ENCODE measurements at places on chromosomes 12 and 14. TPM values are rescaled to one million over a fixed set of nuclear protein-coding genes. Genes with fewer than 3 reads are reported as not detected.

The TESPA1 gene
- 0.34 TPM for total RNA-seq

The TEAD4 gene
- 43.8 TPM for total RNA-seq

The KRT72 gene
- total RNA-seq, result 0.09 TPM

The PIWIL1 gene
- total RNA-seq, result not detected

The HNF1A gene
- 4.9 TPM for total RNA-seq

The ZBTB42 gene
- 7.8 TPM for total RNA-seq

The REP15 gene
- 0.51 TPM for total RNA-seq

DNA sequence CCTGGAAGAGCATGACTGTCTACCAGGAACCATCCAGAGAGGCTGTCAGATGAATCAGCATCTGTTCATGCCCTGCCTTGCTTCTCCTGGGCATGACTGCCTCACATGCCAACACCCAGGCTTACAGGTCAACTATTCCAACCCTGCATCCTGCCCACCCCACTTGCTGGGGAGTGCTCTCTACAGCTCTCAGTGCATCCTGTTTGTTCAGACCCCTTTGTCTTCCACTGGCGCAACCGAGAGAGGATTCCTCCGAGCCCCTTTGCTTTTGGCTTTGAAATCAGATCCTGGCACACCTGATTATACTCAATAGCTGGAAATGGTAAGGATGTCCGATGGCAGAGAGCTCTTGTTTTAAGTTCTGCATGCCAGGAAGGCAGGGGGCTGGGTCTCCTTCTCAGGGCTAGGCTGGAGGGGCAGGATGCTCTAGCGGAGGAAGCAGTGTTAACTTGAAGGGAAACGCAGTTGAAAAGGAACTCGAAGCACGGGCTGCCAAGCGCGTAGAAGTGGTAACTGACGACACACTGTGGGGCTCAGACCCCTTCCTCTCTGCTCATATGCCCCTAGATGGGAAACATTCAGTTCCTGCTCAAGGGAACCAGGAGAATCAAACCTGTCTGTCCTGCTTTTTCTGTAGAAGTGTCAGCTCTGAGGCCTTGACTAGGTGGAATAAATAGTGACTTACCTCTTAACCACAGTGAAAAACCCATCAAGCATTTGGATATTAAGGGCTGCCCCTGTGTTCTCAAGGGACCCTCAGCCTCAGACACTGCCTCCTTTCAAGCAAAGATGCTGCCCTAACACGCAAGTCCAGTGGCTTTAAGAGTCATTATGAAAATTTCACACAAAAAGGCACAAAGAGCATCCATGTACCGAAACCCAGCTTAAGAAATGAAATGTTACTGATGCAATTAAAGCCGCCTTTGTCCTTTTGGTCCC, 297.5 kb downstream of the ZFP36L1 start:
- no peaks in the 10 kb centered on the region for H3K27me3 ChIP-seq
- H3K4me1 ChIP-seq, result no peaks in the 10 kb centered on the region
- no peak overlapping the region for H3K27ac ChIP-seq
- no peak for DNase-seq
- no peak overlapping the region for H3K4me3 ChIP-seq
- H3K36me3 ChIP-seq, result no peaks in the 10 kb centered on the region

- DNase-seq, result no peak
- H3K36me3 ChIP-seq, result no peaks in the 10 kb centered on the region
- H3K4me1 ChIP-seq, result peaks cover 16% of the 10 kb centered on the region
- no peaks in the 10 kb centered on the region for H3K27me3 ChIP-seq
- H3K4me3 ChIP-seq, result peak overlapping the region; percentile 47
These were observed 1.2 kb downstream of the LPCAT3 start for GRCh38 chr12:7016958-7017571.

DNA sequence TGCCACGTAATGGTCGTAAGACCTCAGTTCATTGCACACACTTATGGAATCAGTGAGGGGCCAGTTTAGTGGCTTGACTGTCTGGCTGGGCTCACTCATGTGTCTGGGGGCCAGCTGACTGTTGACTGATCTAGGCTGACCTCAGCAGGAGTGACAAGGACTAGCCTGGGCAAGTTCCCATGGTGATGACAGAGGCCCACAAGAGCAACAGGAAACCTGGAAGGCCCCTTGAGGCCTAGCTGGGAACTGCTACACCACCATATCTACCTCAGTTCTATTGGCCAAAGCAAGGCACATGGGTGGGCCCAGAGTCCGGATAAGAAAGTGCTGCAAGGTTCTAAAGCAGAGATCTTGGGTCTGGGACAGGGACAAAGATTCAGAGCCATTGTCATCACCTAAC, 21.3 kb upstream of the RFLNA start:
- H3K4me3 ChIP-seq, result no peak overlapping the region

- H3K4me3 ChIP-seq, result no peak overlapping the region
- H3K27me3 ChIP-seq, result no peaks in the 10 kb centered on the region
- DNase-seq, result no peak
- H3K36me3 ChIP-seq, result no peaks in the 10 kb centered on the region
- H3K4me1 ChIP-seq, result no peaks in the 10 kb centered on the region
- peak overlapping the region; percentile 29 for H3K27ac ChIP-seq
These were observed 156.0 kb downstream of the TMTC3 start for GRCh38 chr12:88298014-88298682.

GRCh38 chr12:125989696-125990095, 924.5 kb downstream of the AACS start:
- no peak overlapping the region for H3K27ac ChIP-seq
- H3K36me3 ChIP-seq, result no peaks in the 10 kb centered on the region
- DNase-seq, result no peak
- no peaks in the 10 kb centered on the region for H3K27me3 ChIP-seq
- no peak overlapping the region for H3K4me3 ChIP-seq

DNA sequence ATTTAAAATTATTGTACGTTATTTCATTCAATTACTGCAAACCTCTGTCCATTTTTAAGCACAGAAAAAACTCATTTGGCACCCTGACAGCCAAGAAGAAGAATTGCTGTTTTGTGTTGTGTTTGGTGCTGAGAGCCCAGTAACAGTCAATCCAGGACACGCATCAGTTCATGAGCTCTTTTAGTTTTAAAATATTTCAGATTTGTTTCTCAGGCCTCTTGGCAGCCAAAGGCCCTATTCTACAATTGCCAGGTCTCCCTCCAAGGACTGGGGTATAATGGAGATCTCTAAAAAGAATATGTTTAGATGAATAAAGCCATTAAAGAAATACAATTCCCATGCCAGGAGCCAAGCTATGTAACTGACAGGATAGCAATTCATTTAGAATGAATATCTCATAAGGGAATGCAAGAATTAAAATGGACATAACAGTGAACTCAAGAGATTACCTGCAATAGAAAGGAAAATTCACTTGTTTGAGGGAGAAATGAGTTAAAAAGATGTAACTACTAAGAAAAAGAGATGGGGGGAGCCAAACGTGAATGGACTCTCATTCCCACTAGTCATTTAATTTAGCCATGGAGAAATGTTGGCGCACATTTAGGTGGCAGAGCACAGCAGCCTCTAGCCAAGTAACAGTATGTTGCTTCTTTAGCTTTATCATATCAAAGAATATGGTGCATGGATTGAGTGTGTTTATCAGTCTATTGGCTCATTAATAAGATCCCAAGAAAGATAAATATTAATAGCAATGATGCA, 140.6 kb upstream of the PELI2 start:
- no peaks in the 10 kb centered on the region for H3K36me3 ChIP-seq
- peak overlapping the region; percentile 62 for H3K27ac ChIP-seq
- peaks cover 3% of the 10 kb centered on the region for H3K4me1 ChIP-seq
- DNase-seq, result no peak
- H3K4me3 ChIP-seq, result no peak overlapping the region
- no peaks in the 10 kb centered on the region for H3K27me3 ChIP-seq

GRCh38 chr14:101179691-101180211, 276.2 kb upstream of the RTL1 start:
- H3K4me1 ChIP-seq, result no peaks in the 10 kb centered on the region
- H3K27ac ChIP-seq, result no peak overlapping the region
- DNase-seq, result no peak
- no peak overlapping the region for H3K4me3 ChIP-seq
- no peaks in the 10 kb centered on the region for H3K27me3 ChIP-seq

- H3K27ac ChIP-seq, result no peak overlapping the region
- H3K4me1 ChIP-seq, result no peaks in the 10 kb centered on the region
- H3K4me3 ChIP-seq, result no peak overlapping the region
- no peaks in the 10 kb centered on the region for H3K27me3 ChIP-seq
- H3K36me3 ChIP-seq, result no peaks in the 10 kb centered on the region
These were observed 29.6 kb upstream of the NTF3 start for GRCh38 chr12:5402009-5402935.

DNA sequence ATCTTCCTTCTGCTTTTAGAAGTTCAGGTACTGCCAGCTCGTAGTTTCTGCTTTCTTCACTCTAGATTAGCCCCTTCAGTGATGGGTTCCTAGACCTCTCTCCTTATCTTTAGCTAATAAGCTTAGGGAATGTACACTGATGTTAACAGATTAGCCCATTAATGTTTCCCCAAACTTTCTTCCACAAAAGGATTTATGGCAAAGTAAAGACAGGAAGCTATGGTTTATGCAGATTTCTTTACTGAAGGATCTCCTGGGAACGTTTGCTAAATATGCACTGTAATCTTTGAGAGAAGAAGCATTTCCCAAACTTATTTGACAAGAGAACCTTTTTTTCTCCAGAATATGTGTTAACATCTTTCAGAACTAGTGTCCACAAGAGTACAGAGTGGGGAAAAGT, 4.2 kb downstream of the SOCS4 start:
- H3K4me1 ChIP-seq, result peaks cover 10% of the 10 kb centered on the region
- no peak for DNase-seq
- H3K36me3 ChIP-seq, result no peaks in the 10 kb centered on the region
- no peak overlapping the region for H3K4me3 ChIP-seq
- no peak overlapping the region for H3K27ac ChIP-seq

- no peak overlapping the region for H3K4me3 ChIP-seq
- H3K27me3 ChIP-seq, result no peaks in the 10 kb centered on the region
These were observed 185.0 kb upstream of the NRXN3 start for GRCh38 chr14:77985211-77985615.

DNA sequence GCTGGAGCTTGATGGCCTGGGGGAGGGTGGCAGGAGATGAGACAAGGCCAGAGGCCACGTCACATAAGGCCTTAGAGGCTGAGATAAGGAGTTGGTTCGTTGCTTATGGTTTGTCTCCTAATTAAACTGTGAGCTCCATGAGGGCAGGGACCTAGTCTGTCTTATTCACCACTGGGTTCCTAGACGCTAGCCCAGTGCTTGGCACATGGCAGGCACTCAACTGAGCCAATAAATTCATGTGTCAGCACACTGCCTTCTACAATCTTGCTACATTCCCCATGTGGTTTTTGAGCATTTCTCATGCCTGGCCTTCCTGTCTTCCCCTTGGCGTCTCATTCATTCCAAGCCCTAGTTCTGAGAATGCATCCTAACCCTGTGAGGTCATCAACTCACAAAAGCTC, 92.5 kb upstream of the MED13L start:
- H3K27ac ChIP-seq, result no peak overlapping the region
- DNase-seq, result no peak
- H3K36me3 ChIP-seq, result no peaks in the 10 kb centered on the region
- H3K27me3 ChIP-seq, result no peaks in the 10 kb centered on the region
- no peak overlapping the region for H3K4me3 ChIP-seq

GRCh38 chr14:50399251-50400032, 2.8 kb upstream of the CDKL1 start:
- no peak for DNase-seq
- no peak overlapping the region for H3K4me3 ChIP-seq
- no peaks in the 10 kb centered on the region for H3K27me3 ChIP-seq
- peaks cover 17% of the 10 kb centered on the region for H3K4me1 ChIP-seq
- no peaks in the 10 kb centered on the region for H3K36me3 ChIP-seq
- no peak overlapping the region for H3K27ac ChIP-seq

DNA sequence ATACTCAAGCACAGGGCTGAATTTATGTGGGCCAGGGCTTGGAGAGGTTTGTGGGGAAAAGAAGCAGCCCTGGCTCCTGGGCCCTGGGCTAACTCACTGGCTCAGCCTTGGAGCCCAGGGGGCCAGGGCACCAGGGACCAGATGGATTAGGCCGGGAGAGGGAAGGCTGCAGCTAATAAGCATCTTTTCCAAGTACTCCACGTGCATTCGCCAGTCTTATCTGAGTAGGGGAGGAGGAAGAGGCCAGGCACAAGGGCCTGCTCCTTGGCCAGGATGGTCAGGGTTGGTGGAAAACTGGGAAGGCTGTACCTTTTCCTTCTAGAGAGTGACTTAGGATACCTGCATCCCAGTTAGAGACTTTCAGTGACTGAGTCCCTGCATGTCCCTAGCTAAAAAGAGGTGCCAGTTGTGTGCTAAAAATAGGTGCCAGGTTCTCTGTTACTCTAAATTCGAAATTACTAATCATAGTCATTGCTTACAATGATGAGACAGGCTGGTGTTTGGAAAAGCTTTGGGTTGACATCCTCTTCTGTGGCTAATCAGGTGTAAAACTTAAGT, 1.3 kb downstream of the GLRX5 start:
- no peaks in the 10 kb centered on the region for H3K36me3 ChIP-seq
- no peaks in the 10 kb centered on the region for H3K27me3 ChIP-seq
- DNase-seq, result no peak
- no peak overlapping the region for H3K27ac ChIP-seq

- no peaks in the 10 kb centered on the region for H3K36me3 ChIP-seq
- no peak overlapping the region for H3K4me3 ChIP-seq
- no peak overlapping the region for H3K27ac ChIP-seq
- H3K4me1 ChIP-seq, result no peaks in the 10 kb centered on the region
- no peaks in the 10 kb centered on the region for H3K27me3 ChIP-seq
These were observed 878.0 kb upstream of the TMEM132C start for GRCh38 chr12:127388985-127389384.

DNA sequence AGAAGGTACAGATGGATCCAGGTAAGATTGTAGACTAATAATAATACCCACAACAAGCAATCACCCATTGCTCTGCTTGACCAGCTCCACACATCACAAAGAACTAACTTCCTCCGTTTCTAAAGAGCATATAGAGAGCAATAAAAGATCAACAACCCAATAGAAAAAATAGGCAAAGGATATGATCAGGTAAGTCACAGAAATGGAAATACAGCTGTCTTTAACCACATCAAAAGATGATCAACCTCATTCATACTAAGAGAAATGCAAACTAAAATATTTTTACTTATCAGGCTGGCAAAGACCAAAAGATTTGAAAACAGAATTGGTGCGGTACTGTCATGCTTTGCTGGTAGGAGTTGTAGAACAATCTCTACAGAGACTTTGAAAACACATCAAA, 8.9 kb downstream of the C2CD5 start:
- no peaks in the 10 kb centered on the region for H3K27me3 ChIP-seq
- DNase-seq, result no peak
- H3K36me3 ChIP-seq, result no peaks in the 10 kb centered on the region
- H3K4me1 ChIP-seq, result no peaks in the 10 kb centered on the region
- H3K4me3 ChIP-seq, result no peak overlapping the region

GRCh38 chr14:88682495-88683114, 110.1 kb downstream of the EML5 start:
- H3K27ac ChIP-seq, result no peak overlapping the region
- no peak for DNase-seq
- H3K4me3 ChIP-seq, result no peak overlapping the region
- no peaks in the 10 kb centered on the region for H3K27me3 ChIP-seq

- H3K27me3 ChIP-seq, result no peaks in the 10 kb centered on the region
- H3K4me3 ChIP-seq, result no peak overlapping the region
- no peaks in the 10 kb centered on the region for H3K4me1 ChIP-seq
- DNase-seq, result no peak
- H3K36me3 ChIP-seq, result no peaks in the 10 kb centered on the region
- no peak overlapping the region for H3K27ac ChIP-seq
These were observed 161.2 kb downstream of the RERGL start for GRCh38 chr12:17928708-17929366.
